ENCODE measurements at places on chromosomes 3 and 15. TPM values are rescaled to one million over a fixed set of nuclear protein-coding genes. Genes with fewer than 3 reads are reported as not detected.

The TIMP4 gene
- 0.16 TPM for total RNA-seq

The GPR87 gene
- total RNA-seq: 3.3 TPM

The GOLIM4 gene
- 90.7 TPM for total RNA-seq

The VEPH1 gene
- total RNA-seq: 7.9 TPM

The XCR1 gene
- not detected for total RNA-seq

The C3orf70 gene
- 3.0 TPM for total RNA-seq

The RBM5 gene
- 322 TPM for total RNA-seq

The CRYGS gene
- total RNA-seq: 4.4 TPM

The SPESP1 gene
- total RNA-seq: not detected

The SLC2A2 gene
- total RNA-seq: not detected

The IMPDH2 gene
- 216 TPM for total RNA-seq

The TRH gene
- 0.13 TPM for total RNA-seq

The IL16 gene
- total RNA-seq: 0.27 TPM
